ENCODE measurements at places on chromosomes 4 and X.

DNA sequence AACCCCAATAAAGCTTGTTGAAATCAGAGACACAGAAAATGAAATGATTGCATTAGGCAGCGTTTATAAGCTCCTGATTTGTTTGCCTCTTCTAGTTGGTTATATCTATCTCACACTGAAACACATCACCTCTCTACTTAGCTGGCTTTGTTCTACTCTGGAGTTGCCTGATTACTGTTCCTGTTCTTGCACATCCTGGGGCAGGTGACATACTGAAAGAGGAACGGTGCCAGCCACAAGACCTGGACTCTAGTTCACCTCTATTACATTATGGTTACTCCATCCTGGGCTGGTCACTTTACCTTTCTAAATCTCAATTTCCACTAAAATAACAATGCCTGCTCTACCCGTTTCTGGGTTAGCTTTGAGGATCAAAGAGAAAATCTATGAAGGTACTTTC, 47.9 kb downstream of the TRIM2 start:
- DNase-seq: no peak

- no peak for DNase-seq
These were observed 1112.1 kb downstream of the RPA4 start for GRCh38 chrX:97995834-97996233.

DNA sequence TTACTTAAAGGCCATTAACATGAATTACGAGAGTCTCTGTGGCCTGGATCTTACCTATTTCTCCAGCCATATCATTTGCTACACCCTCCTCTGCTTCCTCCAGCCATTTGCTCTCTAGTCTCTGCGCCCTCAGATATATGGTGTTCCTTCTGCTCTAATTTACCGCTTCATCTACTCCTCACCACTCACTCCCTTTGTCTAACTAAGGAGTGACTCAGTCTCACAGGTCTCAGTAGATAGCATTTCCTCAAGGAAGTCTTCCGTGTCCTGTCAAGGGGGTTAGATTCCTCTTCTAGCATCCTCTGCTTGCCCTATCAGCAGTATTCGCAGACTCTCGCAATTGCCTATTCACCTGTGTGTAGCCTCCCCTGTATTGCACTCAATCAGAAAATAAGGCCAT, 892.1 kb upstream of the INTU start:
- DNase-seq: no peak

- DNase-seq: no peak
These were observed 38.3 kb upstream of the KLHL8 start for GRCh38 chr4:87258677-87259076.

DNA sequence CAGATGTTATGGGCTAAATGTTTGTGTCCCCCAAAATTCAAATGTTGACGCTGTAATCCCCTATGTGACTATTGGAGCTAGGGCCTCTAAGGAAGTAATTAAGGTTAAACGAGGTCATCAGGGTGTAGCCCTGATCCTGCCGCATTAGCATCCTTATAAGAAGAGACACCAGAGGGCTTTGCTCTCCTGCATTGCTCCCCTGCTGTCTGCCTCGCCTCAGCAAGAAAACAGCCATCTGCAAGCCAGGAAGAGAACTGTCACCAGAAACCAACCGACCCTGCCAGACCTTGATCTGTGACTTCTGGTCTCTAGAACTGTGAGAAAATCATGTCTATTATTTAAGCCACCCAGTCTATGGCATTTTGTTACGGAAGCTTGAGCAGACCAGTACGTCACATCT, 331.9 kb downstream of the DCTD start:
- no peak for DNase-seq

- DNase-seq: no peak
These were observed 108.3 kb downstream of the CDS1 start for GRCh38 chr4:84691170-84691691.

DNA sequence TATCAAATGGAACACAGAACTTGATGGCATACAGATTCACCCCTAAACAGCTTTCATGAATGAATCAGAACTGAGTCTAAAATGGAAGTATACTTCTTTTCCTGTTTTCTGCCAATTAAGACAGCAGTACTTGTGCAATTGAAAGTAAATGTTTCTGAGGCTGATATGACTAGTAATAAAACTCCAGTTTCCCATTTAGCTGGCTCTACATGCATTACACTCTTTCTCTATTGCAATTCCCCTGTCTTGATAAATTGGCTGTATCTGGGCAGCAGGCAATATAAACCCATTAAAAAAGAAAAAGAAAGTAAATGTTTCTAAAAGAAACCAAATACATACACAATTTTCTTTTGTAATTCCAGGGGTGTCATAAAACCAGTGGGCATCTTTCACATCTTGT, 4.6 kb downstream of the NOA1 start:
- DNase-seq: no peak

DNA sequence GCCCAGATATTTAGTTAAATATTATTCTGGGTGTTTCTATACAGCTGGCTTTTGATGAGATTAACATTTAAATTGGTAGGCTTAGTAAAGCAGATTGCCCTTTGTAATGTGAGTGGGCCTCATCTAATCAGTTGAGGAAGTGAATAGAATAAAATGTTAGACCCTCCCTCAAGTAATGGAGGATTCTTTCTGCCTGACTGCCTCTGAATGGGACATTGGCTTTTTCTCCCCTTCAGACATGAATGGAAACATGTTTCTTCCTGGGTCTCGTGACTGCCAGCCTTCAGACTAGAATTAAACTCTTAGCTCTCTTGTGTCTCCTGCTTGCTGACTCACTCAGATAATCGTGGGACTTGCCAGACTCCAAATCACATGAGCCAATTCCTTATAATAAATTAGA, 266.7 kb downstream of the INPP4B start:
- no peak for DNase-seq

GRCh38 chr4:86640469-86640868, 46.4 kb downstream of the PTPN13 start:
- no peak for DNase-seq

GRCh38 chr4:168138143-168138542, 45.8 kb downstream of the ANXA10 start:
- DNase-seq: no peak

- no peak for DNase-seq
These were observed 715.1 kb downstream of the FSTL5 start for GRCh38 chr4:161448550-161449180.

GRCh38 chr4:107666134-107666533, 53.9 kb downstream of the PAPSS1 start:
- DNase-seq: no peak

DNA sequence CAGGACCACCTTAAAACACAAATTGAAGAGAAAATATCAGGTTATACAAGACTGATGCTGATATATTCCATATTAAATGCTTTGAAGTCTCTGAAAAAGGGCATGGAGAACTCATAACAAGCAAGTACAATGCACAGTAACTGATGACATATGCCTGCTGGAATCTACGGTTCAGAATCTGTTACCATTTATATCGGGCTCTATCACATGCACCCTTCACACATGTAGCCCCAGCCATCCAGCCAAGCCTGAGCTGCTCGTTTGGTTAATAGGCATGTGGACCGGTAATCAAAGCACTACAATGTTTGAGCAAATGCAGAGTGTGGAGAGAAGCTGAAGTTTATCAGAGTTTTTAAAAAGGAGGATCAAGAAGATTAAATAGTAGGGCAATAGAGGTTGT, 11.8 kb downstream of the COMMD8 start:
- DNase-seq: no peak

GRCh38 chr4:128461291-128462102, 173.9 kb upstream of the PGRMC2 start:
- no peak for DNase-seq

DNA sequence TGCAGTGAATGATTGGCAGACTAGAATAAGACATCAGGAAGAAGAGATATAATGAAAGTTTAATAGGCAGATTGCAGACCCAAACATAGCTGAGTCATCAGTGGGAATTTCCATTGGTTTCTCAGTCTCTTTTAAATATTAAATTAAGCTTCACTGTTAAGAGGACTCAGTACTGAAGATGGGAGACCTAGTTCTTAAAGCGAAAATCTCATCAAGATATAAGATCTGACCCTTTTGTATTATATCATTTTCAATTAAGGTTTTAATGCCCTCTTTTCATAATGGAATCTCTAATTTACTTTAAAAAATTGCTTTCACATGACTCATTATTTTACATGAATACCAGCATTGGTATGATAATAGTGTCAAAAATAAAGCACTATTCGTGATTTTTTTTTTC, 168.9 kb upstream of the ATOH1 start:
- DNase-seq: no peak

- no peak for DNase-seq
These were observed 13.3 kb downstream of the OPHN1 start for GRCh38 chrX:68419975-68420374.

DNA sequence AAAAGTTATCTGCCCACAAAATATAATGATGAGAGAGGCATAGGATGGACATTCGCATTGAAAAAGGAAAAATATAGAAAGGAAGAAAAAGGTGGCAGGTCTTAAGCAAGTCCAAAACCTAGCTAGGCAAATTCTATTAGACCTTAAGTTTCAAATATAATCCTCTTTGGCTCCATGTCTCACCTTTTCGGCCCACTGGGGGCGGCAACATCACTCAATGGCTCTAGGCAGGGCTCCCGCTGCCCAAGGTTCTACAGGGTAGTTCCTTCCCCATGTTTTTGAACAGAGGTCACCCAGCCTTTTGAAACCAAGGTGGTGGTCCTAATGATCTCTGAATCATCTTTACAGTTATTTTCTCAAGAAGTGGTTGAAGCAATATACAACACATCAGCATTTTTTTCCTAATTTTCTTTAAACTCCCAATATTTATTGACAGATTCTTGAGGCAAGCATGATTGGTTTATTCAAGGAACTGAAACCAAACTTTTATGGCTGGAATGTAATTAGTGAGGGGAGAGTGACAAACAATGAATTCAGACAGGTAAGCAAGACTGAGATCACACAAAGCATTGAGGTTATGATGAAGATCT, 309.4 kb downstream of the ANTXR2 start:
- no peak for DNase-seq

DNA sequence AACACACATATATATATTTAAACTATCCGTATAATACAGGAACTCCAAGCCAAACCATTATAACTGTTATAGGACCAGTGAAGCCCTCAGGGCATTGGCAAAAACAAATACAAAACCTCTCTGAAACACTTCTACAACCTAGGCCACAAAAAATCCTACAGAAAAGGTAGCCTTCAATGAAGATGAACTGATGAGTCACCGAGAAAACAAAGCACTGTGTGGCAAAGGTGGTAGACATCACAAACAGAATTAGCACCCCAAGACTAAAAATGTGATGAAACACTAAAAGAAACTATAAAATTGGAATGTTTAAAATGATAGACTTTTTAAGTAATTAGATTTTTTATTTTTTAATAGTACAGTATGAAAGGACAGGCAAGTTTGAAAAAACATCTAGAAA, 5.5 kb upstream of the HSPA4L start:
- DNase-seq: no peak

DNA sequence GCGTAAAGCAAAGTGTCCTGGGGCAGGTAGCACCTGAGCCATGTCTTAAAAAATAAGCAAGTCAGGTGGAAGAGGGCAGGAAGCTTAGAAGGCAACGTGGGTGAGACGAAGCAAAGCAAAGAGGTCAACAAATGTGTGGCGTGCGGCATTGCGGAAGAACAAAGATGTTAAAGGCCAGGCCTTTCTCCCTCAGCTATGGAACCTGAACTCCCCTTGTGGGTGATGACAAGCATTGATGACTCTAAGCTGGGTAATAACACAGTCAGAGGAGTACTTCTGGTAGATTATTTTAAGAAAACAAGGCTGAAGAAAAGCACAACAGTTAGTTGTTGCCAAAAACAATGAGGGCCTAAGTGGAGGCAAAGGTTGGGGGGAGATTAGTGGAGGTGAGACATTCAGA, 29.0 kb upstream of the SORBS2 start:
- DNase-seq: no peak

- DNase-seq: no peak
These were observed 655.6 kb upstream of the GALNTL6 start for GRCh38 chr4:171157462-171158082.

GRCh38 chr4:185853841-185854240, 41.8 kb upstream of the SORBS2 start:
- no peak for DNase-seq

GRCh38 chr4:148068065-148068911, 336.4 kb downstream of the ARHGAP10 start:
- no peak for DNase-seq

GRCh38 chr4:26076000-26076587, 162.1 kb downstream of the SMIM20 start:
- DNase-seq: peak; percentile 48

DNA sequence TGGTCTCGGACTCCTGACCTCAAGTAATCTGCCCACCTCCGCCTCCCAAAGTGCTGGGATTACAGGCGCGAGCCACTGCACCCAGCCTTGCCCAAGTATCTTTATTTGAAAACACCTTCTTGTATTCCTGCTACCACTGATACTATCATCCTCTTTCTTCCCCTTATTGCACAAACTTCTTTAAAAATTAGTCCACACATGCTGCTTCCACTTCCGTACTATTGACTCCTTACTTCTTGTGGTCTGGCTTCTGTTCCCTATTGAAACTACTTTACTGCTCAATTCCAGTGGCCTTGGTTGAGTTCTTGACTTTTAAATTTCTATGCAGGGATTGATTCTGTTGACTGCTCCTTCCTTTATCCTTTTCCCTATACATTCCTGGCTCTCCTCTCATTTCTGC, 38.8 kb downstream of the MTM1 start:
- DNase-seq: no peak

- no peak for DNase-seq
These were observed 587 bp downstream of the TIMM8A start for GRCh38 chrX:101347859-101348451.

GRCh38 chr4:113665036-113665435, 96.5 kb downstream of the CAMK2D start:
- no peak for DNase-seq

DNA sequence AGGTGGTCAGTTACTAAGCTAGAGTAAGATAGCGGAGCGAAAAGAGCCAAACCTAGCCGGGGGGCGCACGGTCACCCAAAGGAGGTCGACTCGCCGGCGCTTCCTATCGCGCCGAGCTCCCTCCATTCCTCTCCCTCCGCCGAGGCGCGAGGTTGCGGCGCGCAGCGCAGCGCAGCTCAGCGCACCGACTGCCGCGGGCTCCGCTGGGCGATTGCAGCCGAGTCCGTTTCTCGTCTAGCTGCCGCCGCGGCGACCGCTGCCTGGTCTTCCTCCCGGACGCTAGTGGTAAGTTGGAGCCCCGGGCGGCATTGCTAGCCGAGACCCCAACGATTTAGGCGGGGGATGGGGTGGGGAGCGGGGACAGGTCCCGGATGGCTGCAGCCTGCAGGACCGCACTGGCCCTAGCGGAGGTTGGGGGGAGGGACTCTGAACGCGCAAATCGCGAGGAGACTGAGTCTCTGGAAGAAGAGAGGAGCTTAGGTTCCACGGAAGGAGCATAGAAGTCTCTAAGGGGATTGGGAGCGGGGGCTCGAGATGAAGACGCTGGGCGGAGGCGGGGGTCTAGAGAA, 573 bp downstream of the HTR2C start:
- no peak for DNase-seq

- DNase-seq: no peak
These were observed 2.5 kb upstream of the EFNB1 start for GRCh38 chrX:68826113-68826980.

DNA sequence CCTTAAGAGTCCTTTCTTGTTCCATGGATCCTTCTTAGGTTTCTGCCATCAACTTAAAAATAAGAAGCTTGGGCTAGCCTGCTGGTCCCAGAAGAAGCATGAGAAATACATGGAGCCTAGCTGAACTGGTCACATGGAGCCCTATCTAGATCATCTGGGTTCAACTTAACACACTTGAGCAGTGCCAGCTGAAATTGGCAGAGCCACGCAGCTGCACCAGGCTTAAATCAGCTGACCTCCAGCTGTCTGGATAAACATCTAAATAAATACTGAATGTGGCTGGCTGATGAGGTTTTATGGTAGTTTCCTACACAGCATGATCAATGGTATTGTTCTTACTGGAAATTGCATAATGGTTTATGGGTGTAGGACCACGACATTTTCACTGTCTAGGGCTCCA, 598.4 kb upstream of the FAM241A start:
- no peak for DNase-seq
